Cardiac muscle cell (in vitro differentiated cells and primary cell): ENCODE measurements at places on chromosomes 3 and 15. TPM values are rescaled to one million over a fixed set of nuclear protein-coding genes. Genes with fewer than 3 reads are reported as not detected.

DNA sequence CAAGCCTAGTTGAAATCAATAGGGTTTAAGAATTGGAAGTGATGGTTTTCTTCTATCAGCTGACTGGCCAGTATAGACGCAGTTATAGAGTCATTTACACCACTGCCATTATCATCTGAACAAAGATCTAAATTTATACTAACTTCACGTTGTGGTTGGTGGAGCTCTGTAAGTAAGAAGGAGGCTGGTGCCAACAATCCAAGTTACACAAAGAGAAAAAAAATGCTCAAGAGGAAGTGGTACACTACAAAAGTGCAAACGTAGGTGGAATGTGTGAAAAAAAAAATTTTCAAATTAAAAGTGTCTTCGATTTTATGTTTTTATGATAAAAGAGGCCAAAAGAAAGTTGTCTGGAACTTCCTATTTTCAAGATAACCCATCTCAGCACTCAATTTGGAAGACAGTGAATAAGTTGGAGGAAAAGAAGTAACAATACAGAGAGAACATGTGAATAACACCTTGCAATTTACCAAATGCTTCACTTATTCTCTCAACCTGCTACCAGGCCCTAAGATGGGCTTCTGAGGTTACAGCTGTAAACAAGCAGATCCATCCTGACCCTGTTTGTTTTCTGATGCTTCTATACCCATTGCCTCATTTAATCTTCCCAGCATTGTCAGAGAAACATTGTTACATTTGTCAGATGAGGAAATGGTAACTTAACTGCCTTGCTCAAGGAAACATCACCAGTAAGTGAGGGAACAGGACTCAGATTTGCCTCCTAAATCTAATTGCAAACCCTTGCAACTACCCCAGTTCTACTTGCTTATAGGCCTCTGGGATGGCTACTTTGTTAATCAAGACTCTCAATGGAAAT is 12.0 kb upstream of the TASOR start:
- DNase-seq: no peak
- H3K4me3 ChIP-seq: no peak overlapping the region
- no peaks in the 10 kb centered on the region for H3K4me1 ChIP-seq
- H3K27ac ChIP-seq: no peak overlapping the region

DNA sequence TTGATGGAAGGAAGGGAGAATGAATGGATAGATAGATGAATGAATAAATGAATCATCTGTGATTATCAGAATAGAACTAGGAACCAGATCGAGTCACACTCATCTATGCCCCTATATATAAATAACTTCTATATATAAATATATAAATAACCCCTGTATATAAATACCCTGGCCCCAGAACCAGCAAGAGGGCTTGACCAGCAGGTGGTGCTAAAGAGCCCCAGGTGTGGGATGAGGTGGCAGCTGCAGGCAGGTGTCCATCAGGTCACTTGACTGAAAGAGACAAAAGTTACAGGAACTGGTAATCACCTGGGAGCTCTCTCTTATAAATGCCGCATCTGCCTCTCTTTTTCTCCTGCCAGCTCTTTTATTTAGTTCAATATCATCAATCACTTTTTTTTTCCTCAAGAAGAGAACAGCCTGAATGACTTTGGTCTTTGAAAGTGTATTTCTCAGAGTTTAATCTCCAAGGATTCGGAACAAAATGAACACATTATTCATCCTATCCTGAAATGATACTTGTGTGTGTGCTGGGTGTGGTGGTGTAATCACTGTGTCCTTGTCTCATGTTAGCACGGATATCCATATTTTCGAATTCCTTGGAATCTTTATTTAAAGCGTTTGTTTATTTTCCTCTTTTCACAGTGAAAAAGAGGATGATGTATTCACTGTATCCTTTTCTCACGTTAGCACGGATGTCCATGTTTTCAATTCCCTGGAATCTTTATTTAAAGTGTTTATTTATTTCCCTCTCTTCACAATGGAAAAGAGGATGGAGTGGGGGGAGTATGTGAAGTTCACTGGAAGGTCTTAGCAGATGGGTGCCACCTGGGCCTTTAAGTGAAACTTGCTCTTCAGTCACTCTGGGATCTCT is 35.4 kb upstream of the ATG7 start:
- peak; percentile 37 for DNase-seq
- no peaks in the 10 kb centered on the region for H3K4me1 ChIP-seq
- peaks cover 11% of the 10 kb centered on the region for H3K27me3 ChIP-seq
- no peak overlapping the region for H3K4me3 ChIP-seq
- H3K36me3 ChIP-seq: no peaks in the 10 kb centered on the region

TMEM158 gene
- total RNA-seq: 0.83 and 2.2 TPM in 2 replicates

C3orf22 gene
- total RNA-seq: not detected in 2 replicates
